ENCODE measurements at places on chromosomes 1 and 21.

DNA sequence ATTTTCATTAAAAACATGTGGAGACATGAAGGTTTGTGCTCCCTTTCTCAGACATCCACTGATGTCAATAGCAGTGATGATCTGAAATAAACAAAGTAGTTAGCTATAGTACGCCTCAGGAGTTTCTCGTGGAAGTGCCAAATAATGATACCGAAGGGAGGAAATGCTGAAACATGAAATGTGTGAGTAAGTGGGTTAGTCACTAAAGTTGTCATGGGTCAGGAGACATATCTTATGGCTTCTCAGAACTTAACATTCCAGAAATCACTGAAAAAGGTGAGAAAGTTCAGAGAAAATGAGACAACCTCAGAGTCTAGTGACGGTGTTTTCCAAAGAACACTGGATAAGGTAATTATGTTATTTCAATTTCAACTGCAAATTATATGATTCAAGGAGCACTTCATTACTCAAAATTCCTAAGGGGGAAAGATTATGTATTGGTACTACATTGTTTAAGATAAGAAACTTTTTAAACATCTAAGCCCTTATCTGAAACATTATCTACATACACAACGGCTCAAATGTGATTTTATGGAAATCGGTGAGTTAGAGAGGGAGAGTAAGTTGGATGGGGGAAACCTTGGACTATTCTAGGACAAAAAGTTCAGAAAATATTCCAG is 20.6 kb downstream of the NIBAN1 start:
- DNase-seq = no peak

- DNase-seq = no peak
These were observed 5.9 kb downstream of the FOXD2 start for GRCh38 chr1:47443530-47444296.

GRCh38 chr1:59985911-59986515 is 59.4 kb upstream of the CYP2J2 start:
- no peak for DNase-seq

DNA sequence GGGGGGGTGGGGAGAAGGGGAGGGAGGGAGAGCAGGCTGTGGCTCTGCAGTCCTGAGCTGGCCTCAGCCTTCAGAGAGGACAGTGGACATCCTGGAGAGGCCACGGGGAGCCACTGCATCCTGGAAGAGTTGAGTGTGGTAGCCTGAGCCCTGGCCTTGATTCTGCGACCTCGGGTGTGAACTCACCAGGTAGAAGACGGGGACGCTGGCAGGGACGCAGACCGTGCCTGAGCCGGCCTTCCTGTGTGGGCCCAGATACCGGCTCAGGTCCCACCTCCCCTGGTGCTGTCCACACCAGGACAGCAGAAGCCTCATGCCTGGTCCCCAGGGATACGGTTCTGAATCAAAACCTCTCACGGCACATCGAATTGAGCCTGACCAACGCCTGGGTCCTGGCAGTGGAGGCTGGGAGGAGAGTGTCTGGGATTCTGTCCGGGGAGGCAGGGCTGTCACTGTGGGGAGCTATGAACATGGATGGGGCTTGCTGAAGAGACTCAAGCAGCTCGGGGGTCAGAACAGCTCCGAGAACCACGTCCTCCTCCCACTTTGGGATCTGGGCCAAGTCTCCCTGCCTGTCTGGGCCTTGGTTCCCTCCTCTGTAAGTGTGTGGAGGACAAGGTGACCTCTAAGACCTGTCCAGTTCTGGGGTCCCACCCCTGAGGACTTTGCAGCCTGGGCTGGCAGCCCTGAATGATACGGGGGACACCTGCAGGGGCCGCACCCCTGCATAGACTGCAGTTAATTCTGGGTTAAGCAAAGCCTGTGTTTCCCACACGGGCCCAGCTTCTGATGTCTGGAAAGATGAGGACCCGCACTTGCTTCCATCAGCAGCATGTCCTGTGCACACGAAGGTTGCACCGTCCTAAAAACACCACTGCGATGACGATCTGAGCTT is 30.4 kb downstream of the RRP1 start:
- no peak for DNase-seq

GRCh38 chr1:93995837-93996536 is 86.8 kb upstream of the GCLM start:
- no peak for DNase-seq

DNA sequence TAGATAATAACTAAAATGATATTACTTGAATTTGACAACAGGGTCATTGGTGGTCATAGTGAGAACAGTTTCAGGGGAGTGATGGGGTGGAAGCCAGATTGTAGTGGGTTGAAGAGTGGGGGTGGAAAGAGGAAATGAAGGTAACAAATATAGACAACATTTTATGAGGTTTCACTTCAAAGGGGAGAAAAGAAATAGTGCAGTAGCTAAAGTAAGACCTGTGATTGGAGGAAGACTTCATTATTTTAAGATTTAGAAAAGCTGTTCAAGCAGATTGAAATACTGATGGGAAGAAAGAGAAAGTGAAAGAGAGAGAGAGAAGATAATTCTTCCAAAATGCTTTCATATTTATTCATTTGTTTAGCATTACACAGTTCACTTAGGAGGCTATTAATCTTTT is 52.0 kb upstream of the KCNA3 start:
- no peak for DNase-seq

DNA sequence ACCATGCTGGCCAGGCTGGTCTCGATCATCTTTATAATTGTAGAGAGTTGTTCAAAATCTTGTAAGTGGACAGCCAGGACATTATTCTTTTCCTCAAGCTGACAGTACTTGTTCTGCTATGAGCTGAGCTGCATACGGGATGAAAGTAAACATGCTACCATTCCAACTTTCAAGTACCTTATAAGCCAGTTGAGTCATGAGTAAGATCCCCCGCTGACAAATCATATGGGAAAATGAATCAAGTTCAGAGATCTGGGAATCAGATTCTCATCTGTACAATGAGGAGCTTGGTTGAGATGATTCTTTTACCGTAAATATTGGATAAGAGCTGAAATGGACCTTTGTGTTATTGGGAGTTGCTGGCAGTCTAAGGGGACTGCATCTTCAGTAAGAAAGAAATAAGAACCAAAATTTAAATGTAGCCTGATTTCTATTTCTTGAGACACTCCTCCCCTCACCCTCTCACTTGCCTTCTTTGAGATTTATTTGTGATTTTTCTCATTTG is 62.7 kb downstream of the CENPF start:
- DNase-seq = no peak

GRCh38 chr1:25821630-25822091 is 1.9 kb downstream of the MTFR1L start:
- no peak for DNase-seq

DNA sequence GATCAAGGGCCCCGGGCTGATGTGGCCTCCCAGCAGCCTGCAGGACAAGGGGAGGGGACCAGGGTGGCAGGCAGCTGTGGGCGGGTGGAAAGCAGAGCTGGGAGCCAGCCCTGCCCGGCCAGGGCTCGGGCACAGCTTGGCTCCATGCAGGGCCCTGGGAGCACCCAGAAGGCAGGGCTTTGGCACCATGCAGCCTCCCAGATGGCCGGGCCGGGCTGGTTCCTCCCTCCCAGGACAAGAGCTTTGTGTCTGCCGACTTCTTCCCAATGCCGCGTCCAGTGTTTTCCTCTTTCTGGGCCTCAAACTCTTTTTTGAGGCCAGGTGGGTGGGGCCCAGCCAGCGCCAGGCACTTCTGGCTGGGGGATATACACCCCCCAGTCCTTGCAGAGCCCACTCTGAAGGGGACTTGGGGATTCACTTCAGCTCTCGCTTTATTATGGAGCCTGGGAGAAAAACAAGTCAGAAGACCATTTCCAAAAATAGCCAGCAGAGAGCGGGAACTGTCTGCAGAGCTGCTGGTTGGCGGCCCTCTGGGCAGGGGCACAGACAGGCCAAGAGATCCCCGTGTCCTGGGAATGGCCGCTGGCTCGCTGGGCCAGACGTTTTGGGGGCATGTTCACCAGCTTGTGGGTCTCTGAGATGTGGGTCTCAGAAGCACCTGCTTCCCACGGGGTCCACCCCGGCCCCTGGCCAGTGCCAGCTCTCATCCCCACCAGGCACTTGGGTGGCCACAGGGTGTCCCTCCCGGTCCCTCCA is 103.8 kb upstream of the ARHGEF16 start:
- DNase-seq = no peak

DNA sequence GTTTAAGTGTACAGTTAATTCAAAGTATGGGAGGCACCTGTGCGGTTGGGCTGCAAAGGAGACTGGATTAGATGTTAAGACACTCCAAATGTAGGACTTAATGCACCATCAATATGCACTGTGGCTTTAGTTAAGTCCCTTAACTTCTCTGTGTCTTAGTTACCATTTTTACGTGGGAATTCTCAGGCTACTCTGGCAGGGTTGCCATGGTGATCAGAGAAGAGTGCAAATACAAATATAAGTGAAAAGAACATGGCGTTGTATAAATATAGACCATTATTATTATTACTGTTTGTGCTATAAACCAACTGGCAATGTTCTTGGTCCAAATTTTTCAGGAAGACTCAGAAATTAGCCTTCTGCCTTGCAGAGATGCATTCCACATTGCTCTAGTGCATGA is 595.6 kb downstream of the NPHP4 start:
- DNase-seq = no peak

GRCh38 chr1:20028726-20029125 is 41.3 kb upstream of the PLA2G5 start:
- DNase-seq = no peak

DNA sequence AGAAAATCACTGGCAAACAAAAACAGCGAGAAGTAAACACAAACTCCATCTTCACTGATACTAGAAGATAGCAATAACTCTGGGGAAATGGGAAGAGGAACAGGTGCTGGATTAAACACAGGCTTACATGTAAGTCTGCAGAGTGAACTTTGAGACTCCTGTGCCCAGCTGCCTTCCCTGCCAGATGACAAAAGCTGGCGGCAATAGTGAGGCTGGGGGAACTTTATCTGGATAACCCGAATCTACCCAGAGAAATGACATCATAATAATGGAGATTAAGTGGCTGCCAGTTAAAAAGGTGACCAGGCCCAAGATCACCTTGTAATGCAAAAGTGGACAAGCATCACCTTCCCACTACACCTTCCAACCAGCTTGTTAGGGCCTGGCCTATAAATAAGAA is 184.5 kb downstream of the CHRM3 start:
- DNase-seq = no peak

GRCh38 chr1:206863266-206863665 is 2.2 kb upstream of the IL20 start:
- DNase-seq = no peak

DNA sequence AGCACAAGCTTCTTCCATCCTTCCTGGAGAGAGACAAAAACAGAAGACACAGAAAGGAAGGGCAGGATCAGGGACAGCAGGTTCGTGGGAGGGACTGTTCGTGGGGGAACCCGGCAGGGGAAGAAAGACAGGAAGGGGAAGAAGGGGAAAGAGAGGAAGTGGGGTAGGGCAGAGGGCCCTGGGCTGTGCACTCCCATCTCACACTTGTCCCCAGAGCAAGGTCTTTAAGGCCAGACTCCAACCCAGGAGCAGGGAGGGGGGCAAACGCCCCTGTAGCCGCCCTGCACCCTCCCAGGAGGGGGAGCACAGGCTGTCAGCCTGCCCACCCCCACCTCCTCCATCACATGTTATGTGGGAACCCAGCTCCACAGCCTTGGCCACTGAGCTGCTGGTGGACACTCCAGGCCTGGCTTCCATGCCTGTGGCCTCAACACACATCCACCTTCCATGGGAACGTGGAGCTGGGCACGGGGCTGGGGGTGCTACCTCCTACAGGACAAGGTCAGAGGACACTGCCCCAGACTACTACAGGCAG is 9.3 kb downstream of the SLC19A1 start:
- no peak for DNase-seq

- DNase-seq = no peak
These were observed at the start of gene TRPM2 for GRCh38 chr21:44353191-44353970. Gene TRPM2 (plus strand): TSS chr21:44353621. CDS start chr21:44353701, 80 bp downstream.

DNA sequence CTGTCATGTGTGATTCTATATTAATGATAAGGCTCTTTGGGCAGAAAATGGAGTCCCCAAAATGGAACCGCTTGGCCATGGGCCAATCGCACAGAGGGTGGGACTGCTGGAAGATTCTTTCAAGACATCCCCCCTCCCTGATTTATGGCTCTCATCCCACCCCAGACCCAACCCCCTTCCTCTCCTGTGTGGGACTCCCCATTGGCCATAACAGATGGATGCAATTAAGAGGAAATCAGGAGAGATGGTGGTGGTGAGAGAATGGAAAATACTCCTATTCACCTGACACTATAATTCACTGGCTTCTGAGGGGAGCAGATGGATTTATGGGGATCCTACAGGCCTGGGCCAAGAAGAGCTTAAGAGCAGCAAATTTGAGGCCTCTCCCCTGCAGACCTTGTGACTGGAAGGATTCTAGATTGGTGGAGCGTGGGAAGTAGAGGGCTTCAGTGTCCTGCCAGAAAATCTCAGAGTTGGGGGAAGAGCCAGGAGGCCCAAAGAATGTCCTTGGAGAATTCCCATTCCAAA is 1.7 kb downstream of the IGFN1 start:
- no peak for DNase-seq

DNA sequence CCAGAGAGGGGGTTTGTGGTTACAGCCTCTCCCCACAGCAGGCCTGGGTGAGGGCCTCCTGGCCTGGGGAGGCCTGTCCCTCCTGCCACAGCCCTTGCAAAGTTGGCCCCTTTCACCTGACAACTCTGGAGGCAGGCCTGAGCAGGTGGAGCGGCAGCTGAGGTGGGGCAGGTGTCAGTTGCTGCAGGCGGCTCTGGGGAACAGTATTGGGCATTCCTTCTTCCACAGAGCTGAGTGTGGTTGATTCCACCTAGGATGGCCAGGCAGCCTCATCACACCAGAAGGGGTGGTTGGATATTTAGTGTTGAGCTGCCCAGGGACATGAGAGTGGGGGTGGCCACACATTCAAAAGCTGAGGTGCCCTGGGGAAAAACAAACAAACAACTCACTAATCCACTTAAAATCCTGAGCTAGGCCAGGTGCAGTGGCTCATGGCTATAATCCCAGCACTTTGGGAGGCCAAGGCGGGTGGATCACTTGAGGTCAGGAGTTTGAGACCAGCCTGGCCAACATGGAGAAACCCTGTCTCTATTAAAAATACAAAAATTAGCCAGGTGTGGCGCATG is 31.1 kb downstream of the PIGP start:
- no peak for DNase-seq

DNA sequence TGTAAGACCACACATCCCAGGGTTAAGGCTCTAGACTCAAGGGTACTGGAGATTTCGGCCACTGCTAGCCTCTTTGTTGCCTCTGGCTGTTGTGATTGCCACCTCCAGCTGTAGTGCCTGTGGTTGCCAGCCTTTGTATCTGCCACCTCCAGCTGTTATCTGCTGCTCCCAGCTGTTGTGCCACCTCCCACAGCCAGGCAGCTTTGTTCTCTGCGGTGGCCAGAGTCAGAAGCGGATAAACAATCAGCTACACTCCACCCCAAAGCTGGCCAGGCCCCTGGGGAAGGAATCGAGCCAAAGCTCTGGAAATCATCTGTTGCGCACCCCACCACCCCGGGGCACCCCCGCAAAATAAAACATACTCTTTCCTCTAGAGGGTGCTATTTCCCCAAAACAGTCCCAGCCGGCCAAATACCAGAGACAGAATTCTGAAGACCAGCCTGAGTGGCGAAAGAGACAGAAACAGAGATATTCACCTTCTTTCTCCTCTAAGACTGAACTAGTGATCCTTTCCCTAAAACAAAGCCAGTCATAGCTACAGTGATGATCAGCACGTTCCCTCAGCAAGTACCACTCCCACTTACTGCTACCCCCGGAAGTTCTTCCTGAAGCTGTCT is 14.8 kb upstream of the PIGM start:
- no peak for DNase-seq

Data from left renal cortex interstitium (tissue), 4 donors.